IgD-negative memory B cell (primary cell): ENCODE measurements at places on chromosomes 1 and 21. TPM values are rescaled to one million over a fixed set of nuclear protein-coding genes. Genes with fewer than 3 reads are reported as not detected.

The ATP1A2 gene
- not detected for polyA plus RNA-seq

The BCL10 gene
- polyA plus RNA-seq = 47.0 TPM

The SSX2IP gene
- polyA plus RNA-seq = 4.0 TPM

The GNAI3 gene
- 8.1 TPM for polyA plus RNA-seq

The AMY1A gene
- polyA plus RNA-seq = not detected

The NFYC gene
- 74.3 TPM for polyA plus RNA-seq

The FAM20B gene
- 5.5 TPM for polyA plus RNA-seq

The FALEC gene
- polyA plus RNA-seq = 1.0 TPM

The AQP10 gene
- not detected for polyA plus RNA-seq

The OSCP1 gene
- 0.74 TPM for polyA plus RNA-seq

The TMEM61 gene
- not detected for polyA plus RNA-seq

The DCST1 gene
- polyA plus RNA-seq = not detected

The PIGR gene
- 0.40 TPM for polyA plus RNA-seq

The ADAMTS4 gene
- polyA plus RNA-seq = not detected

The TTF2 gene
- 14.6 TPM for polyA plus RNA-seq

The CLIC4 gene
- polyA plus RNA-seq = 49.6 TPM

The MTARC1 gene
- polyA plus RNA-seq = 1.6 TPM

The GUCA2B gene
- polyA plus RNA-seq = not detected
